ENCODE measurements at places on chromosomes 3 and 15. TPM values are rescaled to one million over a fixed set of nuclear protein-coding genes. Genes with fewer than 3 reads are reported as not detected.

Gene C15orf61
- total RNA-seq, result 3.6 TPM

Gene COL6A5
- not detected for total RNA-seq

Gene ALDH1L1
- 0.19 TPM for total RNA-seq

Gene SPESP1
- not detected for total RNA-seq

Gene ZPLD1
- total RNA-seq, result not detected

Gene FGF7
- not detected for total RNA-seq

Gene SMCO1
- not detected for total RNA-seq

Gene ANKDD1A
- 1.3 TPM for total RNA-seq

Gene SLCO3A1
- total RNA-seq, result 24.5 TPM

Gene SH3BP5
- 15.7 TPM for total RNA-seq

Gene SPSB4
- 0.25 TPM for total RNA-seq

Gene CRYGS
- 0.96 TPM for total RNA-seq

Gene LMOD3
- total RNA-seq, result not detected

Gene GOLGA8N
- total RNA-seq, result 1.3 TPM

Gene CCPG1
- 42.4 TPM for total RNA-seq

Gene CD96
- total RNA-seq, result not detected

Gene TOPAZ1
- total RNA-seq, result not detected

Measured in A549 treated with dexamethasone at 1 μM for 4 hours (cell line).